ENCODE measurements at places on chromosomes 6 and 20. TPM values are rescaled to one million over a fixed set of nuclear protein-coding genes. Genes with fewer than 3 reads are reported as not detected.

The FILIP1 gene
- 0.07 TPM for total RNA-seq

The ACTL10 gene
- 1.2 TPM for total RNA-seq

The RSPO3 gene
- not detected for total RNA-seq

The CDKAL1 gene
- total RNA-seq: 23.0 TPM

The ULBP2 gene
- total RNA-seq: 2.8 TPM

The RCAN2 gene
- total RNA-seq: not detected

The GSTA2 gene
- not detected for total RNA-seq
